ENCODE measurements at places on chromosomes 7 and 10. TPM values are rescaled to one million over a fixed set of nuclear protein-coding genes. Genes with fewer than 3 reads are reported as not detected.

GRCh38 chr7:30584965-30585364 is 9.7 kb upstream of the GARS1 start:
- no peak for DNase-seq

DNA sequence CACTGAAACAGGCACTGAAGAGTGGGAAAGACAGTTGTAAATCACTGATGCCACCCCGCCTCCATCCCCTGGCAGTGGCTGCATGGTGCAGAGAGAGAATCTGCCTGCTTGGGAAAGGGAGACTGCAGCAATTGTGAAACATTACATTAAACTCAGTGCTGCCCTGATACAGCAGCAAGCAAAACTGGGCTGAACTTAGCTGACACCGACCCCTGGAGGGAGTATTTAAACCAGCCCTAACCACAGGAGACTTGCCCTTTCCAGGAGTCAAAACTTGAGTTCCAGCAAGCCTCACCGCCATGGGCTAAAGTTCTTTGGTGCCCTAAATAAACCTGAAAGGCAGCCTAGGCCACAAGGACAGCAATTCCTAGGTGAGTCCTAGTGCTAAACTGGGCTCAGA is 109.4 kb upstream of the PLPP4 start:
- no peak for DNase-seq

DNA sequence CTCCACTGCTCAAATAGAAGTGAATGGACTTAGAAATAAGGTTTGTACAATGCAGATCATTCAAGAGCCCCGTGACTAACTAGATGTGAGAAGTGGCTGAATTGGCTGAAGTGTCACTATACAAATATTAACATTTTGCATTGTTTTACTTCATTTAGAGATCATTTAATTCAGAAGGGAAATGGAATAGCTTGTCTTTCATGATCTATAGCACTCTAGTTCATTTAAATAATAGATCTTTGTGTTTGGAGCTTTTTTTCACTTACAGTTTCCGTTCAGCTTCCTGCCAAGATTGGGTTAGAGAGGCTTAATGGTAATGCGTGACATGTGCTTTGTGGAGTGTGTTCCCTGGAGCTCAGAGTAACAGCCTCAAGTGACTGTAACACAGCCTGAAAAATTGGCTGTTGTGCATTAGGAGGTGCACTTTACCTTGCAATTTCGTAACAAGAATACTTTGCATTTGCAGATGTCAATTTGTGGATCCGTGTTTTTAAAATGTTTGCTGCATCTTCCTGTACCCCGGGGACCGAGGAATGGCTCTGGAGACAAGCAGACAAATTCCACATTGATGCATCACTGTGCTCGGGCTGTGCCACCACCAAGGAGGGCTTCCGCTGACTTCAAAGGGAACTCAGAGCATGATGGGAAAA is 170.3 kb downstream of the NRP1 start:
- no peak for DNase-seq

- DNase-seq = no peak
Observed at GRCh38 chr10:11824825-11825224, 1.7 kb downstream of the PROSER2 start.

GRCh38 chr10:44647877-44648542 is 263.1 kb upstream of the CXCL12 start:
- DNase-seq = no peak

- no peak for DNase-seq
Observed at GRCh38 chr7:26189697-26190096, 10.8 kb downstream of the HNRNPA2B1 start.

GRCh38 chr10:34664706-34665105 is 150.4 kb downstream of the PARD3 start:
- no peak for DNase-seq

DNA sequence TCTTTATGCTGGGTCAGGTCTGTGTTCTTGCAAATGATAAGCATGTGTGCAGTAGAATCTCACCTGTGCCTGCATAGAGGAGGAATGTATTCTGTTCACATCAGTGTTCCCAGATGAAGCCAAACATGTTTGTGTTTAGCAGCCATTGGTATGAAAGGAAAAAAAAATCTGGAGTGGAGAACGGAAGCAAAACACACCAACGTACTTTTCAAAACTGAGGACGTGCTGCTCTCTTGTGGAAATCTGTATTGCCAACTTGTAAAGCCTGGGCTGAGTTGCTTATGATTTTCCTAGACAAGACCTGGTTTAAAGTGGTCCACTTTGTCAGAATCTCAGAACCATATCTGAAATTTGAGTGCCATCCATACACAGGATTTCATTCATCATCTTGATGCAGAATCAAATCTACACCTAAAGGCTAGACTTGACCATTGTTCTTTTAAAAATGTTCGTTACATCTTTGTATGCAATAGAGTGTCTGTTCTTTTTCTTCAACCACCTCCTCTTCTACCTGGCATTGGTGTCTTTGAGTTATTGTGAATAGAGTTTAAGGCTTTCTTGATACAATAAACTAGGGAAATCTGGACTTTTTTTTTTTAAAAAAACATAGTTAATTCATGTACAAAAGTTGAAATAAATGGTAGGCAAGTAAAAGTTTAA is 367.7 kb downstream of the PHF14 start:
- DNase-seq = no peak

DNA sequence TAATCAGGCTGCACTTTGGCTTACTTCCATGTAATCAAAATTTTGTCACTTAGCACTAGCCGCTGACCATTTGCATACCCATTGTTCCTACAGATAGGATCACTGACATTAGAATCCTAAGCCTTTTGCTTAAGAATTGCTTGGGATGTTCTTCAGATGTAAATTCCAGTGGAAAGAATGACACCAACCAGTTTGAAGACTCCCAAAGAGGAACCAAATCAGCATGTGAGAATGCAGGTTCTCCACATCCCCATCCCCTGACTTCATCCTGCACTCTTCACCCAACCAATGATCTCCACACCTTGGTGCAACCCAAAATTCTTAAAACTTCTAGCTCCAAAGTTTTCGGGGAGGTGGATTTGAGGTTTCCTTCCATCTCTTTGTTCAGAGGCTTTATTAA is 345.6 kb downstream of the GPAM start:
- DNase-seq = no peak

- no peak for DNase-seq
Observed at GRCh38 chr10:118332236-118332635, 9.9 kb downstream of the FAM204A start.

- no peak for DNase-seq
Observed at GRCh38 chr10:16795410-16796073, 21.7 kb downstream of the RSU1 start.

DNA sequence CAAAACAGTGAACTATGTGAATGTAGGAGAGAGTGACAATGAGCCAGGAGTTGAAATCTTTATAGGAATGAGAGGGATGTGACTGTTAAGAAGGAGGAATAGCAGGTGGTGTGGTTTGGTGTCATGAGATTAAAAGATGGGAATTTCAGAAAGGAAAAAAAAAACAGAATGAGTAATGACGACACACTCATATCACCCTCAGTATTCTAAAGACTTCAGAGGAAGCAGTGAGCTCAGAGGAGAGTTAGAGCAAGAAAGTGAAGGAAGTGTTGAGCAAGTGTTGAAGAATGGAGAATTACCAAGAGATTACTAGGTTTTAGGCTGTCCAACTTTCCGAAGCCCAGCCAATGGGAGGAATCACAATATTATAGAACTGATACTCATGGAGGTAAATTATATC is 220.5 kb upstream of the HGF start:
- no peak for DNase-seq

- DNase-seq = no peak
Observed at GRCh38 chr10:89981891-89982290, 280.5 kb downstream of the KIF20B start.

GRCh38 chr7:134825666-134826065 is 46.2 kb downstream of the CALD1 start:
- no peak for DNase-seq

- DNase-seq = no peak
Observed at GRCh38 chr10:125661941-125662515, 20.9 kb downstream of the TEX36 start.

DNA sequence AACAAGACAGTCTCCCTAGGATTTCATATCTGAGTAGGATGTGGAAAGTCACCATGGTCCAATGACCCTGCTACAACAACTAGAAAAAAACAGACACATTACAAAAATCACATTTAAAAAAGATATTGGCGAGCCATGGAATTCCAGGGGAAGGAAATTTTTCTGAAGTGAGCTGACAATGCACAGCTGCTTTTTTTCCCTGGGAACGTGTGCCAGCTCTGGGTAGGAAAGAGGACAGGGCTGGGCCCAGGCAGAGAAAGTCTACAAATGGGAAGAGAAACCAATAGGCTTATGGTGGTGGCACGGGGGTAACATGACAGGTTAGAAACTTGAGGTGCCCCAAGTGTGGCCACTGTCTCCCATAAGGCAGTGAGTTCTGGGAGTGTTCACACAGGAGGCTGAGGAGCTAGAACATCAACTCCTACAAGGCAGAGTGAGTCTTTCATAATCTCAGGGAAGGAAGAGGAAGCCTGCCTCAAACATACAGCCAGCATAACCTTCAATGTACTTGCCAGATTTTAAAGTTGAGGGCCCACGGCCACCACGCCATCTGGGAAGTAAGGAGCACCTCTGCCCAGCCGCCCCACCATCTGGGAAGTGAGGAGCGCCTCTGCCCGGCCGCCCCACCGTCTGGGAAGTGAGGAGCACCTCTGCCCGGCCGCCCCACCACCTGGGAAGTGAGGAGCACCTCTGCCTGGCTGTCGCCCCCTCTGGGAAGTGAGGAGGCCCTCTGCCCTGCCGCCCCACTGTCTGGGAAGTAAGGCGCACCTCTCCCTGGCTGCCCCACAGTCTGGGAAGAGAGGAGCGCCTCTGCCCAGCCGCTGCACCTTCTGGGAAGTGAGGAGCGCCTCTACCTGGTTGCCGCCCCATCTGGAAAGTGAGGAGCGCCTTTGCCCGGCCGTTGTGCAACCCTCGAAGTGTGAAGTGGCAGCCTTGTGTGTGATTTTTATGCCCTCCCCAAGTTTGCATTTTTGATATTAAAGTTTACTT is 5.9 kb downstream of the FBXL13 start:
- DNase-seq = no peak

- DNase-seq = no peak
Observed at GRCh38 chr7:33459340-33459751, 330.0 kb downstream of the BBS9 start.

- no peak for DNase-seq
Observed at GRCh38 chr10:71246591-71247413, 34.4 kb downstream of the UNC5B start.

GRCh38 chr7:25854608-25855497 is 297.1 kb upstream of the NFE2L3 start:
- DNase-seq = no peak

DNA sequence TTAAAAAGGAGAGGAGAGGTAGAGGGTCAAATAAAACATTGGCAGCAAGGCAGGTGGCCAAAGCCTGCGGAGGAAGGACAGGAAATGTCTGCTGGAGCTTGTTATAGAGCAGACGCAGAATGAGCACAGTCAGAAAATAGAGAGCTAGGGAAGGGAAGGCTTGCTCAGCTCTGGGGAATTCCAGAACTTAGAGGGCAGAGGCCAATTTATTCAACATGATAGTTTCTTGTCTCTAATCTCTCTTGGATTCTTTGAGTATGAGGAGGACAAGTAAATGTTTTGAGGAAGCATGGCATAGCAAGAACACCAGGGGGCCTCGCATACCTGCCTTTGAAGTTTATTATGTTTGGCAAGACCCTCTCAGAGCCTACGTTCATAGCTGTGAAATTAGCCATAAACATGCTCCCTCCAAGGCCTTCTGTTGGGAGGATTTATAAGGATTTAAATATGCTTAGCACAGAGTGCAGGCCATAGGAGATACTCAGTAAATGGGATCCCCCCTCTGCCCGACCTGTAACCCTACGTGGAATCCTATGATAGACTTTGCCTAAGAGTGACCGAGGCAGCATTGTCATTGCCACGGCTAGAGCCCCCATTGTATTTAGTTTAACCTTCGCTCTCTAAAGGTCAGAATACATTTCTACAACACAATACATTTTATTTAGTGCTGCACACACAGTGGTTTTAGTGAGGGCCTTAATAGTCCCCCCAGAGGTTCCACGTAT is 293.9 kb downstream of the CCDC3 start:
- peak; percentile 42 for DNase-seq

GRCh38 chr7:114922652-114923402 is 933 bp downstream of the MDFIC start:
- peak; percentile 49 for DNase-seq

GRCh38 chr10:94224656-94225055 is 138.1 kb downstream of the NOC3L start:
- DNase-seq = no peak

GRCh38 chr10:107164992-107165391 is 486 bp upstream of the SORCS1 start:
- DNase-seq = no peak

DNA sequence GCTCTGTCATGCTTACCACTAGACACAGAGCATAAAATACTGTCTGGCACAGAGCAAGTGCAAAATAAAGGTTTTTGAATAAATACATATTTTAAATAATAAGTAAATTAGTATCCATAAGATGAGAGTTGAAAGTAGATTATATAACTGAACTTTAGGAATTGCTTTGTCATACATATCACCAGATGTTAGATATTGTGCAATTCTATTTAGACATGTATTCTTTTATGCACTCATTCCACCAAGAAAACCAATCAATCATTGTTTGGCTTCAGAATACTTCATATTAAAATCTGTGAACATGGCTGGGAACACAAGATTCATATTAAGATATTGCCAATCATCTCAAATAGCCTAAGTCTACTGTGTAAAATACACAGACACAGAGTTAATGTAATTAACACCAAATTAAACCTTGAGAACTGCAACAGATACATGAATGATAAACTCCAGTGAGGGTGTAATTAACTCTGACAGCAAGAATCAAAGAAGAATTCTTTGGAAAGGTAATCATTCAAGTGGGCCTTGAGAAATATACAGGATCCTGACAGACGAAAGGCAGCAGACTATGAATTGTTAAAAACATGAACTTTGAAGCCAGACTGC is 201.0 kb upstream of the PTN start:
- no peak for DNase-seq

- no peak for DNase-seq
Observed at GRCh38 chr10:43396061-43396927, 12.7 kb downstream of the HNRNPF start.

DNA sequence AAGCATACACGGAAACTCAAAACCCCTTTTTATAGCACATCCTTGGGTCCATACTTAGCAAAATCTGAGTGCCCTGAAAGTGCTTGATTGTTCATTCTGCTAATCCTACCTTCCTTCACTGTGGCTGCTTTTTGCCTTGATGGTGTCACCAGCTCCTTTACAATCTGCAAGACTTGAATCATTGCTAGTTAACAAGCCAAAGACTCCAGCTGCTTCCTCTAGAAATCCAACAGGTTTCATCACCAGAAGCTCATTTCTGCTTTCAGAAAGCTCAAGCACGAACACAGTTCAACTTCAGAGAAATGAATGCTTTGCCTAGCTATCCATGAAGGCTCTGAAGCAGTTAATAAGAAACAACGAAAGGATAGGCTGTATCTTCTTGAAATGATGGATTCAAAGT is 38.0 kb downstream of the USP6NL start:
- DNase-seq = no peak

TBXAS1 gene
- polyA plus RNA-seq = 34.5 TPM

UPK3B gene
- polyA plus RNA-seq = 1.2 TPM

MKRN1 gene
- polyA plus RNA-seq = 116 TPM

TUBAL3 gene
- 0.17 TPM for polyA plus RNA-seq

CYP2C18 gene
- 0.61 TPM for polyA plus RNA-seq

H2BK1 gene
- not detected for polyA plus RNA-seq

NKX6-2 gene
- polyA plus RNA-seq = 4.9 TPM

CALML3 gene
- 0.11 TPM for polyA plus RNA-seq

VWA2 gene
- polyA plus RNA-seq = 2.3 TPM

C7orf33 gene
- not detected for polyA plus RNA-seq

ZNF425 gene
- 6.3 TPM for polyA plus RNA-seq

ENTPD1 gene
- 18.1 TPM for polyA plus RNA-seq
